Fibroblast of the aortic adventitia (primary cell): ENCODE measurements at places on chromosomes 1 and 21.

DNA sequence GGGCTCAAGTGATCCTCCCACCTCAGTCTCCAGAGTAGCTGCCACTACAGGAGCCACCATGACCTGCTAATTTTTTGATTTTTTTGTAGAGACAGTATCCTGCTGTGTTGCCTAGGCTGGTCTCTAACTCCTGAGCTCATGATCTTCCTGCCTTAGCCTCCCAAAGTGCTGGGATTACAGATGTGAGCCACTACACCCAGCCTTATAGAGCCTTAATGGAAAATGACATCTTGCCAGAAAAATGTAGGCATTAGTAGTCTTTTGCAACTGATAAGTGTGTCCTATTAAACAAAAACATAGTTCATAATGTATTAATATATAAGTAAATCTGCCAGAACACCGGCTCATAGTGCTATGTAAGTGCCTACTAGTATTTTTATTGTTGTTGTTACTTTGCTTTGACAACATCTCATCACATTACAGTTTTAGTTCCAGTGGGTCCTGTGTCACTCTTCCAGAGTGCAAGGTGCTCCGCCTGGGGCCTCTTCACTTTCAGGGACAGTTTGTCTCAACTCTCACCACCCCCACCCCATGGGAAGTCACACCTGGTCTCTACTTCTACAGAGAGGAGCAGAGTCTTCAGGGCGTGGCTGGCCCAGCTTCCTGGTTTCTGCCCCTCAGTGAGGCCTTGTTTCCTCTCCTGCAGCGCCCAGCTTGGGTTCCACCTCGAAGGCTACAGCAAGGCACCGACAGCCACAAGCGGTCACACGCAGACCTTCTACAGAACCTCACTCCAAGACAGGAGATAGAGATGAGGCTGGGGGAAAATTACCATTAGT lies 30.1 kb downstream of the RHOU start:
- no peak for DNase-seq

DNA sequence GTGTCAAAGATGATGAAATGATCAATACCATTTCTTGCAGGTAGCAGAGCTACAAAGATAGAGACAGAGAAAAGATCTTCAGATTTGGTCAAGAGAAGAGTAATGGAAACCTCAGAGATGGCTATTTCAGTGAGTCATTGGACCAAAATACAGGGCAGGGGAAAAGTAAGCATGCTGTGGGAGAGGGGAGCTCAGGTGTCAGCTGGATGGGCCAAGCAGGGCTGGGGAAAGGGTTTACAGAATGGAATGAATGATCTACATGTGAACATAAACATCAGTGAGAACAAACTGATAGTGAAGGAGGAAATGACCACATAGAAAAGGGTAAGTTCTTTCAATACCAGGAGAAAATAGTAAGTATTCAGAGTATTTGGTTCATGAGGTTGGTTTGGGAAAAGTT lies 61.4 kb upstream of the CNN3 start:
- no peak for DNase-seq

GRCh38 chr1:18475234-18475905 lies 5.4 kb upstream of the KLHDC7A start:
- no peak for DNase-seq

DNA sequence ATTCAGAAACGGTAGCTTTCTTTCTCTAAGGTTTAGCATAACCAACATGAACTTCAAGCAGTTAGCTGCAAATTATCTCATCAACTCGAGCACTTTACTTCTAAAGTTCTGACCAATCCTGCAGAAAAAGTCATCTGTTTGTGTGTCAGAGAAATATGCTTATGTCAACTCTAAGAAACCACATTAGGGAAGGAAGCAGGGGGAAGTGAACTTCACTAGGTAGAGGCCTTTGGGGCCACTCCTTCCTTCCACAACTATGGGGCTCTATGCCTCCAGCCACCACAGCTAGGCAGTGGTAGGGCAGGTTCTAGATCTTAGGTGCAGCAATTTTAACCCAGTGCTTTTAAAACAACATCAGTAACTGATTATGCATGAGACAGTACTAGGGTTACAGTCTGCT lies 375.9 kb downstream of the DSCAM start:
- no peak for DNase-seq
